WTC11 (cell line): ENCODE measurements at places on chromosomes 1 and 21.
A peak's percentile ranks its signal among the peaks of the same experiment; 100 is the strongest.

DNA sequence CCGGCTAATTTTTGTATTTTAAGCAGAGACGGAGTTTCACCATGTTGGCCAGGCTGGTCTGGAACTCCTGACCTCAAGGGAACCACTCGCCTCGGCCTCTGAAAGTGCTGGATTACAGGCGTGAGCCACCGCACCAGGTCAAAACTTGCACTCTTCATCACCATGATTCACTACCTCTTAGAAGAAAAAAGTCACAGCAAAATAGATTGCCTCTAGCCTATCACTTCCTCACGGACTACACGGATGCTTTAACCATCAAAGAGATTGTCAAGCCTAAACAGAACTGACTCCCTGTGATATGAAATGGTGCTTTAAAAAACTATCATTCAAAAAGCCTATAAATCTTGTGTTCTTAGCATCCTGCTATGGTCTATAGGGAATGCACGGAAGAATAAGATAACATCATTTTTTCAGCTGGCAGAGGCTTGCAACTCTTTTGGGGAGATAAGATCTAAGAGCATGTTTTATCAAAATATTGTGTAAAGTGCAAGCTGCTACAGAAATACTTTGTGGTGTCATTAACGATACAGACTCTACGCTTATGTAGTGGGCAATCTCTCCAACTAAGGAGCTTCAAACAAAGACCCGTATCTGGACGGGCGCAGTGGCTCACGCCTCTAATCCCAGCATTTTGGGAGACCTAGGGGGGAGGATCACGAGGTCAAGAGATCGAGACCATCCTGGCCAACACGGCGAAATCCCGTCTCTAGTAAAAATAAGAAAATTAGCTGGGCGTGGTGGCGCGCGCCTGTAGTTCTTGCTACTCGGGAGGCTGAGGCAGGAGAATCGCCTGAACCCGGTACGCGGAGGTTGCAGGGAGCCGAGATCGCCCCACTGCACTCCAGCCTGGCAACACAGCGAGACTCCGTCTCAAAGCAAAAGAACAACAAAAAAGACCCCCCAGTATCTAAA is 966 bp downstream of the TFB2M start:
- peaks cover 12% of the 10 kb centered on the region; the same call in 1 of the 2 replicates for H3K36me3 ChIP-seq
- no peak for DNase-seq
- H3K4me1 ChIP-seq: peaks cover 14% of the 10 kb centered on the region
- H3K4me3 ChIP-seq: peak overlapping the region; percentile 98
- H3K27ac ChIP-seq: peak overlapping the region; percentile 96

DNA sequence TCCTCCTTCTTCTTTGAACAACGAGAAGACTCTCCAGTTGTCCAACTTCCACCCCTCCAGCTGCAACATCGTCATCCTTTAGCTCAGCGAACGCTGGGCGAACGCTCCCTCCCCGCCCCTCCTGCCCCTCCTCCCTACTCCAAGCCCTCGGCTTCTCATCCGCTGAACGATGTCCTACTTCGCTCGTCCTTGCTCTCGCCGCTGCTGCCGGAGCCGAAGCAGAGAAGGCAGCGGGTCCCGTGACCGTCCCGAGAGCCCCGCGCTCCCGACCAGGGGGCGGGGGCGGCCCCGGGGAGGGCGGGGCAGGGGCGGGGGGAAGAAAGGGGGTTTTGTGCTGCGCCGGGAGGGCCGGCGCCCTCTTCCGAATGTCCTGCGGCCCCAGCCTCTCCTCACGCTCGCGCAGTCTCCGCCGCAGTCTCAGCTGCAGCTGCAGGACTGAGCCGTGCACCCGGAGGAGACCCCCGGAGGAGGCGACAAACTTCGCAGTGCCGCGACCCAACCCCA is at the start of gene BCAN:
Gene BCAN (plus strand): TSS at position 357 of the 504 bp plus-strand sequence. CDS start 3,938 bp downstream, outside the sequence.
- peak within 1 kb of the TSS; percentile 70 for H3K4me3 ChIP-seq
- peaks cover 29% of the 10 kb centered on the region for H3K4me1 ChIP-seq
- DNase-seq: peak; percentile 73
- H3K27ac ChIP-seq: no peak within 1 kb of the TSS

- H3K4me1 ChIP-seq: peaks cover 38% of the 10 kb centered on the region
- DNase-seq: no peak
- H3K36me3 ChIP-seq: peaks cover 25% of the 10 kb centered on the region
- no peaks in the 10 kb centered on the region for H3K27me3 ChIP-seq
Measured at GRCh38 chr21:37509802-37510393, 143.3 kb downstream of the DYRK1A start.

- H3K27ac ChIP-seq: no peak overlapping the region
- peaks cover 74% of the 10 kb centered on the region for H3K27me3 ChIP-seq
- peaks cover 28% of the 10 kb centered on the region for H3K4me1 ChIP-seq
- H3K36me3 ChIP-seq: peaks cover 4% of the 10 kb centered on the region
Measured at GRCh38 chr1:35571263-35571662, 1.9 kb upstream of the TFAP2E start.

DNA sequence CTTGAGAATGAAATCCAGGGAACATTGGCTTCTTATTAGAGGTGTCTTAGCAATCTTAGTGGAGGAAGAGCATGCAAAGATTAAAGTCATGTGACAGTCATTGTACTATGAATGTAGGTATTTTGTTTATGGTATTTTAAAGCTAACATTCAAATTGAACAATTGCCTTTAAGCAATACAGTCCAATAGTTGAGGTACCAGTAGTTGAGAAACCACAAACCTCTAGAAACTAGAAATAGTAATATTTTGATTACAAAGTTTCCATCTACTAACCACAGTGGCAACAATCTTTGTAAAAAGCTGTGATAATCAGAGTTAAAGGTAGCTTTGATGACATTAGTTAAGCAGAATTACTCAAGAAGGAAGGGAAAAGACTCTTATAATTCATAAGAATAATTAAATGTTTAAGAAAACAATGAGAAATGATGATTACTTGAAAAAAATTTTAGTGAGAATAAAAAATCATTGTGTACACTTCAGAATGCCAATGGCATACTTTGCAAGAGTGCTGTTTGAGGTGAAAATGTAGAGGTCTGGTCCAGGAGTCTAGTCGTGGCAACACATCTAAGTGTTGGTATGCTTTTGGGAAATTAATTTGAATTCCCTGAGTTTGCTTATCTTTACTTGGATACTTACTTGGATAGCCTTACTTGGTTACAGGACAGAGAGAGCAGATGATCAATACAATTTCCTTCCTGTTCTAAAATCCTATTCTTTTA is 104.9 kb upstream of the PTGFR start:
- no peaks in the 10 kb centered on the region for H3K4me1 ChIP-seq
- DNase-seq: no peak
- no peaks in the 10 kb centered on the region for H3K27me3 ChIP-seq
- H3K4me3 ChIP-seq: no peak overlapping the region

DNA sequence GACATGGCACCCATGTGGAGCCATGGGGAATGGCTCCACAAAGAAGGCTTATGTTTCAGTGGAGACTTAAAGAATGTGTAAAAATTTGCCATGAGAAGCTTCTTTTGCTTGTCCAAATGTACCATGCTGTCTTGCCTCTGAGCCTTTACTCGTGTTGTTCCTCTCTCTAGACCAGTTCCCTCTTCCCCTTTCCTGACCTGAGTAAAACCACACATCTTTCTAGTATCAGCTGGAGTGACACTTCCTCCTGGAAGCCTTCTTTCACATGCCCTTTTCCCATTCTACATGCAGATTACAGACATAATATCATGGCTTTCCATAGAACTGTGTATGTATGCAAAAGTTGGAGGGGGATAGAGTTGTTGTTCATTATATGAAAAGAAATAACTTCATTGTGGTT is 13.6 kb upstream of the GPX7 start:
- peaks cover 16% of the 10 kb centered on the region for H3K4me1 ChIP-seq
- no peak overlapping the region for H3K4me3 ChIP-seq
- peaks cover 3% of the 10 kb centered on the region; the same call in 1 of the 2 replicates for H3K27me3 ChIP-seq
- no peak for DNase-seq
- no peaks in the 10 kb centered on the region for H3K36me3 ChIP-seq

DNA sequence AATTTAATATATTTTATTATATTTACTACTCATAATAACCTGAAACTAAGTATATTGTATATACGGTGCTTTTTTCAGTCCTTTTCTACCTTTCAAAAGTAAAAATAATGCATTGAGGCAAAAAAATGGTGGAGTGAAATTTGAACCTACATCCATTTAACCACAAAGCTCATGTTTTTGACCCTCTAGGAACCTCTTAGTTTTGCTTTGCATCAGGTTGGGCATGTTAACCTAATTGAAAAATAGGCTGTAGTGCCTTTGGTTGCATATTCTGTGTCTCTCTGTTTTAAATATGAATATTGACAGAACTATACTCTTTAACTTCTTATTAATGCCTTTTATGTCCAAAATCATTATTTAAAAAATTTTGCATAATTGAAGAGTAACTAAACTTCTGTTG is 3.8 kb downstream of the SGIP1 start:
- H3K4me1 ChIP-seq: peaks cover 33% of the 10 kb centered on the region
- no peaks in the 10 kb centered on the region for H3K36me3 ChIP-seq
- peaks cover 16% of the 10 kb centered on the region for H3K27me3 ChIP-seq
- H3K27ac ChIP-seq: no peak overlapping the region

DNA sequence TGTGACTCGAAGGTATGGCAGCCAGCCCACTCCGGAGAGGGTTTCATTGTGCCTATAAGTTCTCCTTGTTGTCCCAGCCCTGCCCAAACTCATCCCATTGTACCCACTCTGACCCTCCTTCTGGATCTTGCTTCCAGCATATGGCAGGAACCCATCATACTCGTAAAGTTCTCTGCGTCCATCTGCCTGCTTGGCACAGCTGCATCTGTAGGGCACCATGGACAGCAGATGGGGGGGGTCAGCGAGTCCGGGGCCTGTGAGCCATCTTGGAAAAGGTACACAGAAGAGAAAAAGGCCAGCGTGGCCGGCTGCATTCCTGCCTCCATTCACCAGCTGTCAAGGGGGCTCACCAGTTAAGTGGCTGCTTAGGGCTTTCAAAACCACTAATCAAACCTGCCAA is 94.9 kb upstream of the IGSF21 start:
- H3K4me1 ChIP-seq: peaks cover 15% of the 10 kb centered on the region
- H3K27me3 ChIP-seq: peaks cover 13% of the 10 kb centered on the region
- no peaks in the 10 kb centered on the region for H3K36me3 ChIP-seq

GRCh38 chr1:180793451-180793850 is 119.2 kb upstream of the KIAA1614 start:
- no peak for DNase-seq
- no peaks in the 10 kb centered on the region for H3K27me3 ChIP-seq
- H3K36me3 ChIP-seq: no peaks in the 10 kb centered on the region
- peaks cover 5% of the 10 kb centered on the region; the same call in 1 of the 2 replicates for H3K4me1 ChIP-seq

- no peak overlapping the region for H3K4me3 ChIP-seq
- H3K27ac ChIP-seq: peak overlapping the region; percentile 40
- DNase-seq: no peak
- H3K4me1 ChIP-seq: peaks cover 26% of the 10 kb centered on the region
- H3K36me3 ChIP-seq: no peaks in the 10 kb centered on the region
- H3K27me3 ChIP-seq: no peaks in the 10 kb centered on the region
Measured at GRCh38 chr1:50667272-50667671, 244.0 kb upstream of the DMRTA2 start.

DNA sequence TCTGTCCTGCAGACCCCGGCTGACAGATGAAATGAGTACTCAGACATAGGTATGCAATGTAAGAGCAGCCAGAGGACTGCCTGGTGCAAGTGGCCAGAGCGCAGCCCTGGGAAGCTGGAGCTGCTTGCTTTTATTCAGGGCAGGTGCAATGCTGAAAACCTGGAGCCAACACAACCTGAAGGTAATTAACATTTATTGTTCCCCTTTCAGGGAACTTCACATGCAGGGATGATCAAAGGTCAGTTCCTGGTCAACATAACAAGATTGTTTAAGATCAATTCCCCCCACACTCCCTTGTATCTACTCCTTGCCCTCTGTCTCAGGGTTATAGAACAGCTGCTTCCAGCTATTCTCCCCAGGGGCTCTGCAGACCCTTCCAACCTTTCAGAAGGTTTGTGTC is 48.7 kb upstream of the PRELP start:
- H3K27me3 ChIP-seq: no peaks in the 10 kb centered on the region; the same call in 1 of the 2 replicates
- no peak overlapping the region for H3K4me3 ChIP-seq
- no peak for DNase-seq
- no peak overlapping the region for H3K27ac ChIP-seq

GRCh38 chr1:175195281-175195680 is 2.7 kb upstream of the KIAA0040 start:
- H3K27me3 ChIP-seq: peaks cover 25% of the 10 kb centered on the region
- H3K4me1 ChIP-seq: peaks cover 11% of the 10 kb centered on the region
- no peak for DNase-seq
- H3K27ac ChIP-seq: no peak overlapping the region

DNA sequence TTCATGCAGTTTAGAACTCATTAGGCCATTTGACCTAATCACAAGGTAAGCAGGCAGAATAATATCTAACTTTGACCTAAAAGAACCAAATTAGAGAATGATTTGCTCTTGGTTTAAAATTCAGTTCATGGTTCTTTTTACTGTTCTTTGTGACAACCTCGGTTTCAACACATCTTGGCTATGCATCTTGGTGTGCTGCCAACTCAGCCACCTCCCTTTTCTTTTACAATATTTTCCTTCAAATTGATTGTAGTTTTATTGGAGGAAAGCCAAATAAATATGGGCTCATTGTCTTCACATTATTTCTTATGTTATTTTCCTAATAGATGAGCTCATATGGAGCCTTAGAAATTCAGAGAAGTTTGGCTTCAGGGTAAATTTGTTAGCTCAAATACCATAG is 338.3 kb downstream of the SIPA1L2 start:
- H3K4me1 ChIP-seq: no peaks in the 10 kb centered on the region; the same call in 1 of the 2 replicates
- H3K27ac ChIP-seq: no peak overlapping the region
- H3K36me3 ChIP-seq: no peaks in the 10 kb centered on the region
- DNase-seq: no peak
- no peak overlapping the region for H3K4me3 ChIP-seq
- peaks cover 10% of the 10 kb centered on the region for H3K27me3 ChIP-seq

DNA sequence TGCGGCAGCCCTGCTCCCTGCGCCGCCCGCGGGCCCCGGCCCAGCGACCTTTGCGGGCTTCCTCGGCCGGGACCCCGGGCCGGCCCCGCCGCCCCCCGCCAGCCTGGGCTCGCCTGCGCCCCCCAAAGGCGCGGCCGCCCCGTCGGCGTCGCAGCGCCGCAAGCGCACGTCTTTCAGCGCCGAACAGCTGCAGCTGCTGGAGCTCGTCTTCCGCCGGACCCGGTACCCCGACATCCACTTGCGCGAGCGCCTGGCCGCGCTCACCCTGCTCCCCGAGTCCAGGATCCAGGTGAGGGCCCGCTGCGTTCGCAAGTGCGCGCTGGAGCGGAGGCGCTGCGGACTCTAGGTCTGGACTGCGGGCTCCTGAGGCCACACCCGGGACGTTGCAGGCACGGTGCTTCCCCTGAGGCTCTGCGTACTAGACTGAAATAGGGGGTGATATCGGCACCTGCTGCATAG is 351 bp downstream of the MIXL1 start:
- no peaks in the 10 kb centered on the region for H3K36me3 ChIP-seq
- no peak overlapping the region for H3K27ac ChIP-seq
- DNase-seq: peak; percentile 69
- peaks cover 22% of the 10 kb centered on the region for H3K27me3 ChIP-seq

DNA sequence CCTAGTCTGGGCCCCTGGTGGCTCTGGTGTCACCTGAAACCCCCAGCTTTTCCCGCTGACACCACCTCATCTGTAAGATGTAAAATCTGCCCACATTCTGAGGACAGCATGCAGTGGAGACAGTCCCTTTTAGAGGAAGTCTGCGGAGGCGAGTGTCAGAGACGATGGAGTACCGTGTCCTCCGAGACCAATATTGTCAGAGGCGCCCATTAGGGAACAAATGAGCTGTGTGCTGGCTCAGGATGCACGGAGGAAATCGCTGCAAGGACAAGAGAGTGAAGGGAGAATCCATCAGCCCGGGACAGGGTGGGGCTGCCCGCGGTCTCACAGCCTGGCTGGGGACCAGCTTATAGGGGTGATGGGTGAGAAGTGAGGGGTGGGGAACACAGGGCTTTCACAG is 214.8 kb downstream of the MATN1 start:
- no peak for DNase-seq
- no peaks in the 10 kb centered on the region for H3K36me3 ChIP-seq
- H3K4me1 ChIP-seq: peaks cover 22% of the 10 kb centered on the region
- H3K27me3 ChIP-seq: no peaks in the 10 kb centered on the region

GRCh38 chr1:18866314-18866713 is 6.9 kb upstream of the TAS1R2 start:
- no peak overlapping the region for H3K4me3 ChIP-seq
- H3K27ac ChIP-seq: no peak overlapping the region
- DNase-seq: no peak
